ENCODE measurements at places on chromosomes 12 and 14.

DNA sequence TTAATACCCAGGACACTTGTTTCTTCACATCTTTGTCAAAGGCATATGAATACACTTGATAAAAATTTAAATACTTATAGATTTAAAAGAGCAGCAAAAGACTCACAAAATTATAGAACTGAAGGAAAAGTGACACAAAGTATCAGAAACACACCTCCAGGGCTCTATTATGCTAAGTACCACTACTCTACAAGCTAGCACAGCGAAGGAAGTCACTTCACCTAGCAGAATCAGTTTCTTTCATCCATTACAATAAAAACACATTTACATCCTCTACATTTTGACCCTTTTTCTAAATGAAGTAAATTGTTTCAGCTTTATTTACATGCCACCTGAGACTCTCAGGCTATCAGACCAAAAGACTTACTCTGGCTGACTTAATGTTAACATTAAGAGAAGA lies 26.6 kb upstream of the PTPRB start:
- ATAC-seq: no peak

DNA sequence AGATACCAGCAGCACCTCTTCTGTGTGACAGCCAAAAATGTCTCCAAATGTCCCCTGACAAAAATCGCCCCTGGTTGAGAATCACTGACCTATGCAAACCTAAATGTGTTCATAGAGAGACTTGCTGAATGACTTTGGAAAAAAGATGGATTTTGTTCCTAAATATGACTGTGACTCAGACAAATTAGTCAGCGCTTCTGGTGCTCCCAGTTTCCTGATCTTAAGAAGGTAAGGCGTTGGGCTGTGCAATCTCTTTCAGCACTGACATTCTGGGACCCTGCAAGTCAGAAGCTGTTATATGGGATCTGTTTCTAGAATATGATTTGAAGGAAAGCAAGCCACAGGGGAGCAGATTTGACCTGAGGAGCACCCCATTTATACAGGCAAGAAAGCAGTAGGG lies 90.6 kb upstream of the PWP1 start:
- ATAC-seq: no peak

GRCh38 chr14:59117754-59118528 lies 70.5 kb upstream of the DAAM1 start:
- ATAC-seq: no peak

DNA sequence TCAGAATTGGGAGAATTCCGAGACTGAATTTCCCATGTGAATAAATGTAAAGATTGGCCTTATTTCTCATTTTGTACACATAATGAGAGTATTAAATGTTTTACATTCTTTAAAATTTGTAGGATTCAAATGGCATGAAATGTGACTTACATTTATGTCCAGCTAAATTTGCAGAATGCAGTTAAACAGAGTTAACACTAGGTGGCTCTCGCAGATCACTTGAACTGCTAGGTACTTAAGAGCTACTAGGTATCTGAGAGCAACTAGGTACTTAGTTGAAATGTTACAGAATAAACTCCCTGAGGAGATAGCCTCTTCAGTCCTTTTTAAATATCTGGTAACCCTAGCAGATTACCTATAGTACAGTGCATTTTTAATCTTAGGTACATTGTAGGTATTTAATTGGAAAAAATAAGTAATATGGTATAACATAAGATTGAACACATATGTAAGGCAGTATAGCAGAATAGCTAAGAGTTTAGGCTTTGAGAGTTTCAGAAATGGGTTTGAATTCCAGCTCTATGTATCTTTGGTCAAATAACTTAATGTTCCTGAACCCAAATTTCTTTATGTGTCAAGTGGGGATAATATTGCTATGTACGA lies 73.8 kb downstream of the KIAA0586 start:
- no peak for ATAC-seq

DNA sequence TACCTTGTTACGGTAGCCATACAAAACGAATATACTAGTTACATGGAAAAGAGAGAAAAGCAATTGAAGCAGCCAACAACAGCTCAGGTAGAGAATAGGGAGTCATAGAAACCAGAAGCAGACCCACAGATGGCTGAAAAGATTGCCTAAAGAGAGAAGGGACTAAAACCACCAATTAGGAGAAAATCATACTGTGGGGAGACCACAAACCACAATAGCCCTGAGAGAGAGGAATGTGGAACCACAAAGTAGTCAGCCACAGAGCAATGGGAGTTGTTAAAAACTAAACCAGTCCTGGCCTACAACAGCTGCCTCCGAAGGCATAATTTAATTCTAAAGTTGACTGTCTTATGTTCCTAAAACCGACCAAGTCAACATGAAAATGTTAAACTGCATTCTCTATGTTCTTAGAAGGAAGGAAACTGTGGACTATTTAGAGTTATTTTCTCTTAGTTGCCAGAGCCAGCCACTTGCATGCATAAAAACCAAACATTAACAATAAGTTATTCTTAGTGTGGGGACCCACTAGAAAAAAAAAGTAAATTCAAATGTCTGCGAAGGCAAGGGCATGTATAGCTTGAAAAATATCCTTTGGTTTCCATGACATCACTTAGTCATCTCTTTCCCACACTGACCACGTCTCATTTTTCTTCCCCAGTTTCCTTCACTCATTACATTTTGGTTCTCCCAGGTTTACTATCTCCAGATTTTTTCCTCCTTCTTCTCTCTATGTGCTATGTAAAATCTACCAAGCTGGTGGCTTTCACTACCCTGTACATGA lies 398.1 kb downstream of the NOVA1 start:
- ATAC-seq: no peak

- no peak for ATAC-seq
Measured at GRCh38 chr12:25979563-25979962, 21.1 kb downstream of the RASSF8 start.
